ENCODE measurements at places on chromosomes 12 and 14. TPM values are rescaled to one million over a fixed set of nuclear protein-coding genes. Genes with fewer than 3 reads are reported as not detected.
A peak's percentile ranks its signal among the peaks of the same experiment; 100 is the strongest.

Gene MRPS35
- total RNA-seq = 49.7 TPM

Gene GPHN
- 15.6 TPM for total RNA-seq

DNA sequence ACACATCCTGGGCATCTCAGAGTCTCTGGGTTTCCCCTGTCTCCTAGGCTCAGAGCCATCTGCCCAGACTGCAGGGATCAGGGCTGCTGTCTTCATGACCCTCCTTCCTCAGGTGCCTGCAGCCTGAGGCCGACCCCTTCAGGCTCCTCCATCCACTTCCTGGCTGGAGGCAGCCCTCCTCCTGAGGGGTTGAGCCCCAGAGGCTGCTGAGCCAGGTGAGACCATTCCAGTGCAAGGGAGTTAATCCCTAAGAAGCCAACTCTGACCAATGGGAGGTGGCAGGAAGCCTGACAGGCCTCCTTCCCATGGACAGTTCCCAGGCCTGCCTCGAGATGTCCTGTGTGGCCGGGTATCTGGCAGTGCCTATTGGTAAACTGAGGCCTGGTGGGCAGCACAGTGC lies 8.4 kb upstream of the PPP4R4 start:
- H3K36me3 ChIP-seq = no peaks in the 10 kb centered on the region
- no peaks in the 10 kb centered on the region for H3K27me3 ChIP-seq
- DNase-seq = no peak
- H3K4me3 ChIP-seq = no peak overlapping the region
- H3K4me1 ChIP-seq = no peaks in the 10 kb centered on the region

DNA sequence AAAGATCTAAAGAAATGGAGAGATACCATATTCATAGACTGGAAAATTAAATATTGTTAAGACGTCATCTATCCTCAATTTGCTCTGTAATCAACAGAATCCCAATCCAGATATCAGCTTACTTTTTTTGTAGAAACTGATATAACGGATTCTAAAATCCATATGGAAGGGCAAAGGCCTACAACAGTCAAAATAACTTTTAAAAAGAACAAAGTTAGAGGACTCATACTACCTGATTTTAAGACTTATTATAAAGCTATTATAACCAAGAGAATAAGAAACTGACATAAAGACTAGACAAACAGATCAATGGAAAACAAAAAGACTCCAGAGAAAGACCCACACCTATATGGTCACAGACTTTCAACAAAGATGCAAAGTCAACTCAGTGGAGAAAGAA lies 6.0 kb downstream of the DDX24 start:
- no peak overlapping the region for H3K4me3 ChIP-seq
- H3K4me1 ChIP-seq = no peaks in the 10 kb centered on the region
- H3K27me3 ChIP-seq = no peaks in the 10 kb centered on the region
- no peak overlapping the region for H3K27ac ChIP-seq

DNA sequence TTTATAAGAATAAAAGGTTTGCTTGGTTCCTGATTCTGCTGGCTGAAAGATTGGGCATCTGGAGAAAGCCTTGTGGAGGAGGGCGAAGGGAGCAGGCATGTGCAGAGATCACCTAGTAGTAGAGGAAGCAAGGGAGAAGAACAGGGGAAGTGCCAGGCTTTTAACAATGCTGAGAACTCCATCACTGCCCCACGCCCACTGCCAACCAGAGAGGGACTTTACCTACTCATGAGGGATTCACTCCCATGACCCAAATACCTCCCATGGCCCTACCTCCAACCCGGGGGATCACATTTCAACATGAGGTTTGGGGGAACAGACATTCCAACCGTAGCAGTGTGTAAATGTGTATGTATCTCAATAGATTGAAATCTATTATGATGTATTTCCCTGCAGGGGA lies 360.3 kb downstream of the GLT1D1 start:
- H3K36me3 ChIP-seq = no peaks in the 10 kb centered on the region
- no peak overlapping the region for H3K27ac ChIP-seq
- DNase-seq = no peak

Gene RNF212B
- not detected for total RNA-seq

- H3K27me3 ChIP-seq = no peaks in the 10 kb centered on the region
- no peak for DNase-seq
- H3K36me3 ChIP-seq = no peaks in the 10 kb centered on the region
Observed at GRCh38 chr12:51536159-51536558, 54.9 kb upstream of the SCN8A start.

- no peak overlapping the region for H3K4me3 ChIP-seq
- H3K36me3 ChIP-seq = no peaks in the 10 kb centered on the region
- H3K27me3 ChIP-seq = no peaks in the 10 kb centered on the region
- no peak for DNase-seq
- H3K27ac ChIP-seq = no peak overlapping the region
Observed at GRCh38 chr12:93438266-93439050, 3.3 kb downstream of the UBE2N start.

DNA sequence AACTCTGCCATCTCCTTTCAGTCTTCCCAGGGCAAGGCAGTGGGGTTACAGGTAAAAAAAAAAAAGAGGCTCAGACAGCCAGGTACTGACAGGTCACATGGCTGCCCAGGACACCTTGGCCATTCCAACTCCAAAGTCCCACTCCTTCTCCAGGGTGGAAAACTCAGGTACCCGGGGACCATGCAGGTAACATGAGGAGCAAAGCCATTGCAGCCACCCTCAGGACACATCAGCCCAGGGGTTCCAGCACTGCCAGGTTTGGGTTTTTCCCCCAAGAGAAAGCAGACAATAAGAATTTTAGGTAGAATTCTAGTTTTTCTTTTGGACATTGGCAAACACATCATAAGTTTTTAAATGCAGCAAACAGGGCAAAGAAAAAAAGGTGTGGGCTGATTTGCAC lies 15.3 kb downstream of the FAM222A start:
- H3K36me3 ChIP-seq = no peaks in the 10 kb centered on the region
- H3K27ac ChIP-seq = no peak overlapping the region
- peaks cover 26% of the 10 kb centered on the region for H3K4me1 ChIP-seq
- DNase-seq = peak; percentile 57
- H3K4me3 ChIP-seq = no peak overlapping the region

DNA sequence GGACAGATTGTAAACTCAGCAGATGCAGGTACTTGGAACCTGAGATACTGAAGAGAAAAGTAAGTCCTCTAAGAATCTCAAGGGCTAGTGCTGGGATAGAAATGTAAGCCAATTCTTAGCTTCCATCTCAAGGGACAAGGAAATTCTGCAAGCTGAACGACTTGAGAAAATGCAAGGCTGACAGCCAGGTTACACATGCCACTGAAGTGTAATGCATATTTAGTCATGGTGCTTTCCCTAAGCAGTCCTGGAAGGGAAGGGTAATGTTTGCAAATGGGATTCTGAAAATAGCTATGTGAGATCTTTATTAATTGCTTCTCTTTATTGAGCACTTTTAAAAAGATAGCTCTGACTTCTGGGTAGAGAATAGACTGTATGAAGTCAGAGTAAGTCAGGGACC lies 402.7 kb upstream of the SEL1L start:
- H3K36me3 ChIP-seq = no peaks in the 10 kb centered on the region
- no peak for DNase-seq
- no peak overlapping the region for H3K4me3 ChIP-seq
- no peaks in the 10 kb centered on the region for H3K27me3 ChIP-seq

- H3K27ac ChIP-seq = no peak overlapping the region
- no peaks in the 10 kb centered on the region for H3K27me3 ChIP-seq
- no peak for DNase-seq
- no peaks in the 10 kb centered on the region for H3K36me3 ChIP-seq
Observed at GRCh38 chr12:99388671-99389195, 258.8 kb upstream of the GARIN6 start.

GRCh38 chr12:121754836-121755235 lies 38.7 kb downstream of the RHOF start:
- peak overlapping the region; percentile 75 for H3K27ac ChIP-seq
- H3K4me3 ChIP-seq = no peak overlapping the region
- peaks cover 13% of the 10 kb centered on the region for H3K4me1 ChIP-seq
- no peak for DNase-seq
